Forelimb muscle (tissue), 1 donor: ENCODE measurements at places on chromosomes 12 and 14. TPM values are rescaled to one million over a fixed set of nuclear protein-coding genes. Genes with fewer than 3 reads are reported as not detected.

The RNASE4 gene
- 4.2 TPM for polyA plus RNA-seq

The KRT4 gene
- polyA plus RNA-seq = not detected

The CPNE6 gene
- not detected for polyA plus RNA-seq

The RASSF9 gene
- polyA plus RNA-seq = 2.5 TPM

The CCDC77 gene
- 9.7 TPM for polyA plus RNA-seq

The OR10G3 gene
- not detected for polyA plus RNA-seq

The KRT8 gene
- polyA plus RNA-seq = 3.2 TPM

The BICDL1 gene
- polyA plus RNA-seq = 4.9 TPM

The AJUBA gene
- polyA plus RNA-seq = 44.8 TPM

The SERPINA3 gene
- polyA plus RNA-seq = not detected

The LBHD2 gene
- not detected for polyA plus RNA-seq

The ADGRD1 gene
- polyA plus RNA-seq = 9.5 TPM
